ENCODE measurements at places on chromosomes 4 and X. TPM values are rescaled to one million over a fixed set of nuclear protein-coding genes. Genes with fewer than 3 reads are reported as not detected.

GRCh38 chr4:39528061-39528465 lies 824 bp upstream of the UGDH start:
- no peak for DNase-seq
- H3K4me3 ChIP-seq: peak overlapping the region; percentile 99
- peak overlapping the region; percentile 95 for H3K27ac ChIP-seq
- H3K4me1 ChIP-seq: peaks cover 18% of the 10 kb centered on the region
- H3K36me3 ChIP-seq: peaks cover 44% of the 10 kb centered on the region

- H3K4me3 ChIP-seq: no peak overlapping the region
- H3K27ac ChIP-seq: no peak overlapping the region
- no peaks in the 10 kb centered on the region for H3K4me1 ChIP-seq
- H3K36me3 ChIP-seq: no peaks in the 10 kb centered on the region
- DNase-seq: no peak
Measured at GRCh38 chrX:37578045-37578444, 6.6 kb downstream of the LANCL3 start.

- no peaks in the 10 kb centered on the region for H3K27me3 ChIP-seq
- peaks cover 2% of the 10 kb centered on the region for H3K36me3 ChIP-seq
- peak overlapping the region; percentile 100 for H3K27ac ChIP-seq
- peaks cover 63% of the 10 kb centered on the region for H3K4me1 ChIP-seq
Measured at GRCh38 chrX:24148535-24149350, 786 bp upstream of the ZFX start.

- H3K36me3 ChIP-seq: peaks cover 2% of the 10 kb centered on the region
- no peak for DNase-seq
- no peak overlapping the region for H3K27ac ChIP-seq
Measured at GRCh38 chr4:39616651-39617050, 22.0 kb downstream of the SMIM14 start.

DNA sequence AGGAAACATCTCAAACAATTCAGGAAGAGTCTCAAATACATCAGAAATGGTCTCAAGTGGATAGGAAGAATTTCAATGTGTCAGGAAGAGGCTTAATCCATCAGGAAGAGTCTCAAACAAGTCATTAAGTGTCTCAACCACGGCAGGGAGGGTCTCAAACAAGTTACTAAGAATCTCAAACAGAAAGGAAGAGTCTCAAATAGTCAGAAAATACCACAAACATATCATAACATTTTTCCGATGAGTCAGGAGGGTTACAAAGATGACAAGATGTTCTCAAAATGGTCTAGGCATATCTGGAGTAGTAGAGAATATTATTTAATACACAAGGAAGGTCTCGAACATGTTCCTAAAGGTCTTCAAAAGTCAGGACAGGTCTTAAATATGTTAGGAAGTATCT lies 109.3 kb upstream of the USP9X start:
- H3K27ac ChIP-seq: no peak overlapping the region
- DNase-seq: no peak
- H3K4me3 ChIP-seq: no peak overlapping the region
- H3K4me1 ChIP-seq: no peaks in the 10 kb centered on the region
- no peaks in the 10 kb centered on the region for H3K27me3 ChIP-seq

GRCh38 chr4:112329672-112330375 lies 32.7 kb downstream of the ALPK1 start:
- H3K27me3 ChIP-seq: peaks cover 29% of the 10 kb centered on the region
- no peak for DNase-seq
- H3K27ac ChIP-seq: no peak overlapping the region
- no peaks in the 10 kb centered on the region for H3K4me1 ChIP-seq

DNA sequence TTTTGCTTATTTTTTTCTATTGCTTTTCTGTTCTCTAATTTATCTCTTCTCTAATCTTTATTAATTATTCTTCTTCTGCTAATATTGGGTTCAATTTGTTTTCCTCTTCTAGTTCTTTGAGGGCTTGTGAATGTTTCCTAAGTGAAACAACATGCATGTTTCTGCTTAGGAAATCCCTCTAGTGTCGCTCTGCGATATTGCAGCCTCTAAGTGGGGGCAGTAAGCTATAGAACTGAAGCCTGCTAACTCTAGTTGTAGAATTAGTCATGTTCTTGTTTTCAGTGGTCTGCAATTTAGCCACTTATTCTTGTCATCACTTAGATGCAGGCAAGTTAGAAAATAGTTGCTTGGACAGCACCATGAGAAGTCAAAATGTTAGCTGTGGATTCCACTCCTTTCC lies 222.6 kb downstream of the SPIN4 start:
- no peak overlapping the region for H3K27ac ChIP-seq
- DNase-seq: no peak
- H3K36me3 ChIP-seq: no peaks in the 10 kb centered on the region
- H3K4me1 ChIP-seq: no peaks in the 10 kb centered on the region
- no peak overlapping the region for H3K4me3 ChIP-seq
- no peaks in the 10 kb centered on the region for H3K27me3 ChIP-seq

GRCh38 chr4:3659131-3659530 lies 107.1 kb upstream of the ADRA2C start:
- no peak overlapping the region for H3K27ac ChIP-seq
- peaks cover 38% of the 10 kb centered on the region for H3K27me3 ChIP-seq
- H3K4me1 ChIP-seq: no peaks in the 10 kb centered on the region
- no peak for DNase-seq

DNA sequence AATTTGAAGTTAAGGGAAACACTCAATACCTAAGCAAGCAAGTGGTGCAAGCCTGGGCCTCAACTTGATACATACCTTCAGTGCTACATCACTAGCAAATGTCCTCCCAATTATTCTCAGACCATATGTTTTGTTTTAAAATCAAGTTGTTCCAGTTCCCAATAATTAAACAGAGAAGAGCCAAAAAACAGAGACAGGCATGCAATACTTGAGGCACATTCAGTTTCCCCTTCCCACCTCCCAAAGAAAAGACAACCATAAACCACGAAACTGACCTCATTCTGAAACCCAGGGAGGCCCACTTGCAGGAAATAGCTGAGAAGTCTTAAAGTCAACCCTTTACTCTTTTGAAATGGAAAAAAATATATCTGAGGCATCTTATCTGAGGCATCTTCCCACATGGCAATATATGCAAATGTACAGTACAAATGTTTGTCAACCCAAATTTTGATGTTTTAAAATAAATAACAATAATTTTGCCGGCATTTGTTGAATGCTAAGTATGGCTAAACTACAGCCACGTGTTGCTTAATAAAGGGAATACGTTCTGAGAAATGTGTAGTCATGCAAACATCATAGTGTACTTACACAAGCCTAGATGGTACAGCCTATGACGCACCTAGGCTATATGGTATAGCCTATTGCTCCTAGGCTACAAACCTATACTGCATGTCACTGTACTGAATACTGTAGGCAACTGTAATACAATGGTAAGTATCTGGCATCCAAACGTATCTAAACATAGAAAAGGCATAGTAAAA lies 147.5 kb downstream of the TSPAN5 start:
- no peak overlapping the region for H3K4me3 ChIP-seq
- H3K27me3 ChIP-seq: no peaks in the 10 kb centered on the region
- H3K36me3 ChIP-seq: no peaks in the 10 kb centered on the region
- no peak overlapping the region for H3K27ac ChIP-seq
- DNase-seq: no peak

DNA sequence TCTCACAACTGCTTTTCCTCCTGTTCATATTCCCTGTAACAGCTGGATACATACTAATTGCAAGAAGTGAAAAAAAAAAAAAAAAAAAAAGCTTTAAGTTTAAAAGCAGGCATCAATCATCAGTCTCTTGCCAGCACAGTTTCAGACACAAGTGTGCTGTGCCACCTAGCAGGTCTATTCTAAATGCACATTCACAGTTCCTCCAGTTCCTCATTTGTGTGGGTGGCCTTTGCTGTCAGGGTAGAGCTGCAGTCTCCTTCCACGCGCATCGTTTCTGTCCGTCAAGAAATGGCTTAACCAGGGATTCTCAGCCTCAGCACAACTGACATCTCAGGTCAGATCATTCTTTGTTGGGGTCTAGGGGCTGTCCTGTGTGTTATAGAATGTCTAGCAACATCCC lies 61.6 kb downstream of the SCML1 start:
- H3K4me3 ChIP-seq: no peak overlapping the region
- no peaks in the 10 kb centered on the region for H3K27me3 ChIP-seq
- no peaks in the 10 kb centered on the region for H3K36me3 ChIP-seq
- no peaks in the 10 kb centered on the region for H3K4me1 ChIP-seq
- H3K27ac ChIP-seq: no peak overlapping the region
- DNase-seq: no peak

DNA sequence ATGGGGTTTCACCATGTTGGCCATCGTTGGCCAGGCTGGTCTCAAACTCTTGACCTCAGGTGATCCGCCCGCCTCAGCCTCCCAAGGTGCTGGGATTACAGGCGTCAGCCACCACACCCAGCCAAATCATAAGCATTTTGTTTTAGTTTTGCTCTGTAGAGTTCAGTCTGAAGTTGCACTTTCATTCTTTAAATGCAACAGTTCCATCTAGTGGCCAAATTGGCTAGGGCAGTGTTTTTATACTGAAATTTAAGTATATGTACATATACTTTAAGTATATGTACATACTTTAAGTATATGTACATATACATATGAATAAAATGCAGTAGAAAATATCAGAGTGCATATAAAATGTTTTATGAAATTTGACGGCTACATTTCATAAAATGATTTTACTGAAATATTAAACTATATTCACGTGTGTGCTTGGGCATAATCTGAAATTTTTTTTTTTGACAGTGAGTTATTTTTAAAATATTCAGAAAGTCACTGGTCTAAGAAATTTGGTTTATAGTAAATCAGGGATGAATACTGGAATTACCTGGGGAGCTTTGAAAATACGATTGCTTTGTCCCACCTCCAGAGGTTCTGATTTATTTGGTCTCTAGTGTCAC lies 145.5 kb downstream of the NWD2 start:
- no peaks in the 10 kb centered on the region for H3K36me3 ChIP-seq
- H3K4me1 ChIP-seq: peaks cover 5% of the 10 kb centered on the region
- DNase-seq: no peak
- no peaks in the 10 kb centered on the region for H3K27me3 ChIP-seq
- H3K27ac ChIP-seq: no peak overlapping the region
- H3K4me3 ChIP-seq: no peak overlapping the region

- no peak overlapping the region for H3K27ac ChIP-seq
- H3K4me1 ChIP-seq: peaks cover 5% of the 10 kb centered on the region
- no peak for DNase-seq
- H3K27me3 ChIP-seq: no peaks in the 10 kb centered on the region
- H3K36me3 ChIP-seq: no peaks in the 10 kb centered on the region
Measured at GRCh38 chr4:52552778-52553177, 106.3 kb downstream of the USP46 start.

DNA sequence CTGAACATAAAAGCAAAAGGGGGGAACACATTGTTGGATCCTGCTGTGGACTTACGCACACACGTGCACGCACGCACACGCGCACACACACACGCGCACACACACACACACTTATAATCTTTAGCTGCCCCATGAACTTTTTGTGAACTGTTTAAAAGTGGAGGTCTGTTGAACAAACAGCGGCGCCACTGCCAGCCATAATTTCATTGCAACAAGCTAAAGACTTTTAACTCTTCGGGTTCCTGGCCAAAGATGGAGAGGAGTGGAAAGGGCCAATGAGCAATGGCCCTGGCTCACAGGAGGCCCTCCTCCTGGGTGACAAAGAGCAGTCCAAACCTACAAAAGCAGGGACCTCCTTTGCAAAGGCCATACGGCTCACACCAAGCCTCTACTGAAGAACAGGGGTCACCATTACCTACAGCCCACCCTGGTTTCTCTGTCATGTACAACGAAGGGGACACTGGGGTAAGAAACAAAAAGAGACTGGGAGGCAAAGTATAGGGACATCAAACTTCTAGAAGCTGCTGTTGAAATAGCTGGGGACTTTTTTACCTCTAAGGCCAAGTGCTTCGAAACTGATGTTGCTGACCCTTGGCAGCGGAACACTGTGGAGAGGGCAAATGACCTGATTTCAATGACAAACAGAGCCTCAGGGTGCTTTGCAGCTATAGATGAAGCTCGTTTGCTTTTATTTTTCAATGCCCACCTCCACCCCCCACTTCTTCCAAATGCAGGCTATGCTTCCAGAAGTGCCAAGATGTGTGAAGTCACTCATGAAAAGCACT lies 16.7 kb downstream of the BCOR start:
- no peak overlapping the region for H3K4me3 ChIP-seq
- peaks cover 32% of the 10 kb centered on the region for H3K4me1 ChIP-seq
- H3K27me3 ChIP-seq: no peaks in the 10 kb centered on the region
- no peak for DNase-seq

- H3K4me1 ChIP-seq: no peaks in the 10 kb centered on the region
- no peak overlapping the region for H3K4me3 ChIP-seq
- H3K27ac ChIP-seq: no peak overlapping the region
- no peaks in the 10 kb centered on the region for H3K27me3 ChIP-seq
Measured at GRCh38 chr4:67861513-67861912, 22.3 kb downstream of the TMPRSS11D start.

DNA sequence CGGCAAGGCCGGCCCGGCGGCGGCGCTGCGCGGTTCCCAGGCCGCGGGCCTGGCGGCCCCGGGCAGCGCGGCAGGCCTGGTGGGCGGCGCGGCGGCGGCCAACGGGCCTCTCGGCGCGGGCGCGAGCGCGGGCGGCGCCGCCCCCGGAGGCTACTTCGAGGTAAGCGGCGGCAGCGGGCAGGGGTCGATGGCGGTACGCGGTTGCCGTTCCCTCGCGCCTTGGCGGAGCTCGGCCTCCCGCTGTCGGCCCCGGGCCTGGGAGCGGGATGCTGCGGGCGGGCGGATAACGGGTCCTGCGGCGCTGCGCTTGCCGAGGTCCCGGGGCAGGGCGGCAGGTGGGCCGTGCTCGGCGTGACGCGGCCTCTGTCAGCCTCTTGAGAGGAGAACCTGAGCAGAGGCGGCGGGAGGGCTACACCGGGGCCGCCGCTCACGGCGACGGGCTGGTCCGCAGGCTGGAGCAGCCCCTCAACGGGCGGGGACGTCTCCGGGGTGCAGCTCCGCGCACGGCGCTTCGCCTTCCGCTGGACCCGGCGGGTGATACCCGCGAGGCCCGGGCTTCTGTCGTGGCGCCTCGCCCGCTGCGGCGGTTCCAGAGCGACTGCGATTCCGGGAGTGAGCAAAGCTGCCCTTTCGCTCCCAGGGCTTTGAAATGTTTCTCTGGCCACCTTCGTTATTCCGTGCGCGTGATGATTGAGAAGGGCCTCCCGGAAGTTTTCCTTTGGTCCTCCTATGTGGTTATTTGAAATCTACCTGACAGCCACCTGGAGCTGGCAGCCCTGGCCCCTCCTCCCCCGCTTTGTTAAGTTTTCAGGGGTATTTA lies 774 bp downstream of the FAM193A start:
- peaks cover 16% of the 10 kb centered on the region for H3K4me1 ChIP-seq
- no peaks in the 10 kb centered on the region for H3K27me3 ChIP-seq

- no peaks in the 10 kb centered on the region for H3K36me3 ChIP-seq
- peaks cover 23% of the 10 kb centered on the region for H3K4me1 ChIP-seq
- no peaks in the 10 kb centered on the region for H3K27me3 ChIP-seq
- H3K27ac ChIP-seq: peak overlapping the region; percentile 87
- no peak for DNase-seq
- peak overlapping the region; percentile 58 for H3K4me3 ChIP-seq
Measured at GRCh38 chr4:76830612-76830963, 67.4 kb downstream of the SOWAHB start.

GRCh38 chr4:128635141-128635954 lies 174.2 kb upstream of the JADE1 start:
- peaks cover 30% of the 10 kb centered on the region for H3K4me1 ChIP-seq
- DNase-seq: peak; percentile 50
- no peaks in the 10 kb centered on the region for H3K27me3 ChIP-seq
- peak overlapping the region; percentile 97 for H3K27ac ChIP-seq

Gene SOD3
- 6.2 TPM for total RNA-seq

Gene F11
- 0.53 TPM for total RNA-seq

Gene MEPE
- not detected for total RNA-seq

Gene CXorf49
- total RNA-seq: not detected

Gene ZFP92
- total RNA-seq: 0.38 TPM

Gene PIR
- total RNA-seq: 17.0 TPM

Gene CYLC1
- not detected for total RNA-seq

Gene CENPVL2
- total RNA-seq: 1.4 TPM

Gene RBM3
- 140 TPM for total RNA-seq

Gene CXCL5
- 0.58 TPM for total RNA-seq

Gene AMTN
- total RNA-seq: not detected

Gene JAKMIP1
- 0.89 TPM for total RNA-seq

Gene SPANXC
- total RNA-seq: not detected

Gene PARM1
- total RNA-seq: 6.4 TPM
